ENCODE measurements at places on chromosomes 4 and X. TPM values are rescaled to one million over a fixed set of nuclear protein-coding genes. Genes with fewer than 3 reads are reported as not detected.

SSX3 gene
- total RNA-seq: not detected

ZDHHC15 gene
- under 0.01 TPM for total RNA-seq

WDR13 gene
- 139 TPM for total RNA-seq

DAPP1 gene
- total RNA-seq: 0.09 TPM

TFDP3 gene
- not detected for total RNA-seq

CFAP47 gene
- total RNA-seq: under 0.01 TPM

TRPC3 gene
- 0.34 TPM for total RNA-seq

MAGEC2 gene
- total RNA-seq: not detected
